ENCODE measurements at places on chromosomes 16 and 17. TPM values are rescaled to one million over a fixed set of nuclear protein-coding genes. Genes with fewer than 3 reads are reported as not detected.

The KRT32 gene
- not detected for total RNA-seq

The BIRC5 gene
- 2.0 TPM for total RNA-seq

The TMEM238L gene
- not detected for total RNA-seq

The SIAH1 gene
- 18.9 TPM for total RNA-seq

The HAS3 gene
- 1.2 TPM for total RNA-seq

The RASL10B gene
- total RNA-seq = 11.9 TPM

The NOMO2 gene
- total RNA-seq = 48.3 TPM
